ENCODE measurements at places on chromosomes 1 and 21.

DNA sequence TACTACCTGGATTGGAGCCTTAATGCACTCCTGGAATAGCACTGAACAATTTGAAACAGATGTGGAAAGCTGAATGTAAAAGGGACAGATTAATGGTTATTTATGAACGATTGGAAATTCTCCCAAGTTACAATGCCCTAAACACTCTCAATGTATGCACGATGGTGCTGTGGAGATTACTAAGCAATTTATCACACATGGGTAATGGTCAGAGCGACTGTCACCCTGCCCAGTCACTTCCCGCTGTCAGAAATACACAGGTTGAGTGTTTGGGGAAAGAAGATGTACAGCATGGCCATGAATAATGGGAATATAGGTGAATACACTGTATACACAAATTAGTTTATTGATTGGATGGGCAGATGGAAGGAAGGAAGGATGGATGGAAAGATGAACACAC, 342.4 kb downstream of the VAV3 start:
- DNase-seq = no peak

DNA sequence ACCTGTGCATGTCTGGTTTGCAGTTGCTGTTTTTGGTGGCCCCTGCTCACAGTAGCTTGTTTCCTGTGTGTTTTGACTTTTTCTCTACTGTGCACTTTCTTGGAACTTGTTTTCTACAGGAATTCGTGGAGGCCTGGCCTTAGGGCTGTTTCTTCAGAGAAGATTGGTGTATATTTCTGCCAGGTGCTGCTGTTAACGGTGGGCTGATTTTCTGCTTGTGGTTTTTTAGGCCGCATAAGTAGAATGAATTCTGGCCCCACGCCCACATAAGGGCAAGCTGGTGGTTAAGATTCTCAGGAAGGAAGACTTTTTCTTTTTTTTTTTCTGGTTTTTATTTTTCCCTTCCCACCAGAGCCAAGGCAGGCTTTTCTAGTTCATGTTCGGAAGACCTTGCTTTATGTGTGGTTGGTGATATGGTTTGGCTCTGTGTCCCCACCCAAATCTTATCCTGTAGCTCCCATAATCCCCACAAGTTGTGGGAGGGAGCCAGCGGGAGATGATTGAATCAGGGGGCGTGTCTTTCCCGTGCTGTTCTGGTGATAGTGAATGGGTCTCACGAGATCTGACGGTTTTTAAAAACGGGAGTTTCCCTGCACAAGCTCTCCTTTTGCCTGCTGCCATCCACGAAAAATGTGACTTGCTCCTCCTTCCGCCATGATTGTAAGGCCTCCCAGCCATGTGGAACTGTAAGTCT, 71.5 kb upstream of the DISP3 start:
- peak; percentile 26 for DNase-seq

GRCh38 chr1:214155987-214156625, 124.9 kb upstream of the SMYD2 start:
- no peak for DNase-seq

- DNase-seq = peak; percentile 10
Observed at GRCh38 chr1:62452951-62453350, 16.1 kb downstream of the USP1 start.

DNA sequence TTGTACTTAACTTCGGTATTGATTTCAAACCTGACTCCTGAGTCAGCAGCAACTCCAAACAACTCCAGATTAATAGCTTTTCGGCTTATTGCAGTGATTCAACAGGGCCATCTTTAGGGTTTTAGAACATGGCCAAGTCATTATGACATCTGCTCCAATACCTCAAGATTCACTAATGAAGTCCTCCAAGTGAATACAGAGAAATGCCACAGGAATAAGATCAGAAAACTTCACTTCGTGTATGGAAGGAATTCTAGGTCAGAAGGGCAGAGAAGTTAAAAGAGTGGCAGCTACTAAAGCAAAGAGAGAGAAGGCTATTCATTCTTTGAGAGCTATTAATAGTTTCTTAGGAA, 7.6 kb upstream of the C1orf116 start:
- DNase-seq = no peak

DNA sequence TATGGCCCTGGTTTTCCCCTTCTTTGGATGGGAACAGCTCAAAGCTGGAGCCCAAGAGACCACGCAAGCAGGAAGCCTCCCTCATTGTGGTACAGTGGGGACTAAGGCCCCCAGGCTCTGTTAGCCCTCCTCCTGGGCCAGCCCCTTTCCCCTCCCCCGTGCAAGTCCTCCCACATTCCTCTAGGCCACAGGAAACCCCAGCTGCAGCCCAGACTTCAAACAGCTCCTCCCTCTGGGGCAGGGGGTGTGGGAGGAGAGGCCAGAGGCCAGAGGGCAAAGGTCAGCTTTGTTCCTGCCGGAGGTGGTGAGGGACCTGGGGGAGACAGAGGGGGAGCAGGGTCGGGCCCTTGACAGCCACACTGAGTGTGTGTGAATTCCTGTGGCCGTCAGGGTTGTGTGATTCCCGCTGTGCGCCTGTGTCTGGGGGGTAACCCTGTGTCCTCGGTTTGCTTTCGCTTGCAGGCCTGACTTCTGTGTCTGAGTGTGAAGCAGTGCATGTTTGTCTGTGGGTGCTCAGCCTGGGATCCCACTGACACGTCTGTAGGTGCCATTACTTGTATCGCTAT, 3.4 kb upstream of the AHDC1 start:
- DNase-seq = peak; percentile 49

- no peak for DNase-seq
Observed at GRCh38 chr1:34829250-34829649, 30.3 kb downstream of the SMIM12 start.

GRCh38 chr1:65772607-65773006, 20.1 kb upstream of the PDE4B start:
- no peak for DNase-seq

DNA sequence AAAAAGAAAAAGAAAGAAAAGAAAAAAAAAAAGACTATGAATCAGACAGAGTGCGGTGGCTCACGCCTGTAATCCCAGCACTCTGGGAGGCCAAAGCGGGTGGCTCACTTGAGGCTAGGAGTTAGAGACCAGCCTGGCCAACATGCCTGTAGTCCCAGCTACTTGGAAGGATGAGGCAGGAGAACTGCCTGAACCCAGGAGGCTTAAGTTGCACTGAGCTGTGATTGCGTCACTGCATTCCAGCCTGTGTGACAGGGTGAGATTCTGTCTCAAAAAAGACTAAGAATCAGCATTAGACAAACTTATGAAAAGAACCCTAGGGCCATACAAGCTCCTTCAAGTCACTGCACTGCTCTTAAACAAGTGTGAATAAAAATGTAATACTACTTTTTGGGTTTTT, 16.9 kb downstream of the PSMB4 start:
- DNase-seq = peak; percentile 24

DNA sequence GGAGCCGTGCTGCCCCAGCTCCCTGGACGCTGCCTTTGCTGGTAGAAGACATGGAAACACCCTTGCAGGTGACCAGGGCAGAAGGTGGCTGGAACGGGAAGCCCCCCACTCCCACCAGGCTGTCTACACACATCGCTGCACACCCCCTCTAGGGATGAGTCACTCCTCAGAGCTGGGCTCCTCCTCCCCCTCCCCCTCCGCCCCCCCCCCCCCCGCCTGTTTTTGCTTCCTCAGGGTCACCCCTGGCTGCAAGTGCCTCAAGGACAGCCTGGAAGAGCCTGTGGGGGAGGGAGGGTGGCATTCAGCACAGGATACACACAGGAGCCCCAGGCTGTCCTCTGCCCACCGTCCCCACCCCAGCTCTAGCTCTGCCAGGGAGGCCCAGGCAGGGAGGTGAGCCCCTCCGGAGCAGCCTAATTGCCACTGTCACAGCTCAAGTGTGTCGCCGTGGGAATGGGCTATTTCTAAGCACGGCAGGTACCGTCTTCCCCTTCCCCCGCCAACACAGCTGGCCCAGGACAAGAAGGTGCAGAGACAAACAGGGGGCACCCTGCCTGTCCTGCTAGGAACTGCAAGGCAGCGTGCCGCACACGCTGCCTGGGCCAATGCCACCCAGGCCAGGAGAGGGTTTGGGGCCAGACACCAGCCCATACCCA, 2.5 kb downstream of the FNDC10 start:
- no peak for DNase-seq

GRCh38 chr1:41547781-41548560, 63.5 kb upstream of the EDN2 start:
- no peak for DNase-seq

GRCh38 chr1:116686723-116687352, 19.3 kb upstream of the IGSF3 start:
- peak; percentile 91 for DNase-seq

DNA sequence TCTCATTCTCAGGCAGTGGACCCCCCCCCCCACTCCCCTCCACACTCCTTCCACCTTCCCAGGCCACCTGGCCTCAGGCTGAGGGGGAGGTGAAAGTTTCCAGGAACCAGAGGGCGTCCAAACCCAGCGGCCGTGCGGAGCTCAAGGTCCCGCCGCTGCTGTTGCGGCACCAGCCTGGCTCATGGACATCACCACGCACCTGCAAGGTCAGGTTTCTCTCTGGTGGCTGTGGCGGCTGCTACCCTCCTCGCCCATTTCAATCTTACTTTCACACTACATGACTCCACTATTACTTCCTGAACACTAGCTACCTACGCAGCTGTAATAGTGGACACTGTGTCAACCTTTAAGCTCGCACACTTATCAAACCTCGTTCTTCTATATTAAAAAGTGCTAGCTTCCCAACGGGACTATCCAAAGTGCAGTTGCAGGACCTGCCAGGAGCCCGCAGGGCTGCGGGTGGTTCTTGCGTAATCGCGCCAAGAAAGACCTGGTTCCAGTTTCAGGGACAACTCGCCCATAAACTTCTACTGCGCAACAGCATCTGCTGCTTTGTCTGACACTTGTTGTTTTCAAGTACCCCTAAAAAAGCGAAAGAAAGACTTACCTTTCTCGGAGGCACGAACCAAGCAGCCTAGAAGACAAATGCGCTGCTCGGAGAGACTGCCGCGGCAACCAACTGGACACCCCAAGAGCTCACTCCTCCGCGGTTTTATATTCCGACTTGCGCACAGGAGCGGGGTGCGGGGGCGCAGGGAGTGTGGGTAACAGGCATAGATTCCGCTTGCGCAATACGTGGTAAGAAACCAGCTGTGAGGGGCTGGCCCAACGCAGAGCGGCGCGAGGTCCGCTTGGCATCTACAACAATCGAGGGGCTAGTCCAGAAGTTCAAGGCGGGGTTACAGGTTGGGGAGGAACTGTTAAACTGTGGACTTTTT, at the start of gene DIRAS3:
TSS of gene DIRAS3 (minus strand) at position 687 of the 938 bp plus-strand sequence. CDS start 3,330 bp downstream, outside the sequence.
- DNase-seq = no peak

DNA sequence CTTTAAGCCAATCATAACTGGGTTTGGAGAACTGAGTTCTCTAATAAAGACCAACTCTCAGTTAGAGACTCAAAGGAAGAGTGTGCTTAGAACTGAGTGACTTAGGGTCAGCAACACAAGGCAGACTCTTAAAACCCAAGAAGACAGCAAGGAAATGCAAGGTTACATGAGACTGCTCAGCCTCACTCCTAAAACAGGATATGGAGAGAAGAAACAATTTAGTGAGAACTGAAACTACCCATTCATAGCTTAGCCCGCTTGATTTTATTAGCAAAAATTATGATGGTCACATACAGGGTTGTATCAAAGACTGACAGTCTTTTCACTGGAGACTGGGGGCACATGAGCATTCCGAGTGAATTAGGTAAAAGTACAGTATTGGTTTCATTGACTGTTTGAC, 78.9 kb upstream of the DMRTA2 start:
- no peak for DNase-seq

DNA sequence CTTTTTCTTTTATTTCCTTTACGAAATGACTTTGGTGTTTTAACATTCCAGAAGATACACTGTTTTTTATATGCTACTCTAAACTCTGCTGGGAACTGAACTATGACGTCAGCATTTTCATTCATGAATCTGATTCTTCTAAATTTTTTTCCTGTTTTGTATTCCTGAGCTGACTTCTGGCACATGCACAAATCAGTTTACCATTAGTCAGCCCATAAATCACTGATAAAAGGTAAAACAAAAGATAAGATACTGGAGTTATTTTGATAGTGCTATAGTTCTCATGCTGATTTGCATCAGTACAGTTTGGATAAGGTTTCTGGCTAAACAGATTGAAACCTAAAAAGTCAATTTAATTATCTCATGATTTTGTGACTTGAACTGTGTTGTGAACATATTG, 10.4 kb downstream of the CAMTA1 start:
- no peak for DNase-seq

- DNase-seq = no peak
Observed at GRCh38 chr1:104760017-104760416, 1010.3 kb downstream of the AMY1C start.

DNA sequence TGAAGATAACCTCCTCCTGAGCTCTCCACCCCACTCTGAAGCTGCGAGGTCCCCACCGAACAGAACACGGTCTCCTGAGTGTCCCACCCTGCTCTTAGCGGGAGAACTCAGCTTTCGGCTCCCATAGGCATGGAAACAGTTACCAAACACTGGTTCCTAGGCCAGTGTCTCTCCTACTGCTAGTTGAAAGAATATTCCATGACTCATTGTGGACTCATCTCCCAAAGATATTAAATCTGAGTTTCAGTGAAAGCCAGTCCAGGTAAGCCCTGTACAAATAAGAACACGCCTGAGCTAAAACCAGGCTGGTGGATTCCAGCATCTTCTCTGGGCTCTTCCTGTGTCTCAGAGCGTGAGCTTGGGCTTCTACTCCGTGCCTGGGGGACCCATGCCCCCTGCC, 107.5 kb upstream of the CLDN14 start:
- peak; percentile 34 for DNase-seq

DNA sequence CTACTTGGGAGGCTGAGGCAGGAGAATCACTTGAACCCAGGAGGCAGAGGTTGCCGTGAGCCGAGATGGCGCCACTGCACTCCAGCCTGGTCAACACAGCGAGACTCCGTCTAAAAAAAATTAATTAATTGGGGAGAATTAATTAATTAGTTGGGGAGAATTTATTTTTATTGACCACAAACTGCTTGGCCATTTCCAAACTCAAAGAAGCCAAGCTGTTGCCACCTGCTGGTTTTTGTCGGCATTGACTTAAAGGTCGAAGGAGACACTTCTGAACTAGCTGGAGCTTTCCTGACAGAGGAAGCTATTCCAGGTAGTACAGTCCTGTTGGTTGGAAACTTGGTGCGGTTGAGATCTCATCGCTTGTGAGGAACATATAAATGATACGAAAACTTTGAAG, 13.1 kb downstream of the MAP1LC3C start:
- peak; percentile 45 for DNase-seq

DNA sequence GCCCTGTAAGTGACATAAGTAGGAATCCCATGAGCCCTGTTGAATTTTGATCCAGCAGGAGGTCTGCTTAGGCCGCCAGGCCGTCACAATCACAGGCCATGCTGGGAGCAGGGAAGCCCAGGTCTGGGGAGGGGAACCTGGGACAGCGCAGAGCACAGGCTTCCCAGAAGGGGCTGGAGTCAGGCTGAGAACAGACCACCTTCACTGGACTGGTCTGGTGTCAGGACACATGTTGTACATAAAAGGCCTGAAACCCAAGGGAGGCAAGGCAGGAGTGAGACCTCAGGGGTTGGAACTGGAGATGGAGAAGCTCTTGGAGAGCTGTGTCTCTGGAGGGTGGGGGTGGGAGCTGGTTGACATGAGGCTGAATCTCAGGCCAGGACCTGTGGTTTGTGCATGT, 63.3 kb upstream of the ARTN start:
- no peak for DNase-seq
